ENCODE measurements at places on chromosomes 7 and 10. TPM values are rescaled to one million over a fixed set of nuclear protein-coding genes. Genes with fewer than 3 reads are reported as not detected.

BTBD16 gene
- not detected for total RNA-seq

SERPINE1 gene
- total RNA-seq, result 328 TPM

GNG11 gene
- total RNA-seq, result 49.6 TPM

SLC29A4 gene
- 7.9 TPM for total RNA-seq

GRCh38 chr10:121927318-121927840 lies 452 bp downstream of the ATE1 start:
- peak; percentile 84 for DNase-seq

DNA sequence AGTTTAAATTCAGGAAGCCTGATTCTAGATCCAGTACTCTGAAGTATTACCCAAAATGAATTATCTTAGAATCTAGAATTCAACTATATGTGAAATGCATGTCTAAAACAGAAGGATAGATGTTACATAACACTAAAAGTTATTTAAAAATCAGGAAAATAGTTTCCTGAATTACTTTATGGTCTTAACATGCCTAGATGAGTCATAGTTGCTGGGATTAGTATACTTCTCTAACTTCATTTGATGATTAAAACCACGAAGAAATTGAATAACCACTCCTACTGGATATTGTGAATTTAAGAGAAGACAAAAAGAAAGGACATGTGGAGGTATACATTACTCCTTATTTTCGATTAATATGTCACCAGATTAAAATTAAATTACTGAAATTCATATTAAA lies 65.5 kb downstream of the ATAD1 start:
- no peak for DNase-seq

- no peak for DNase-seq
Measured at GRCh38 chr7:118720632-118721031, 496.1 kb downstream of the ANKRD7 start.

GRCh38 chr7:157954901-157955300 lies 618.1 kb downstream of the DNAJB6 start:
- no peak for DNase-seq

DNA sequence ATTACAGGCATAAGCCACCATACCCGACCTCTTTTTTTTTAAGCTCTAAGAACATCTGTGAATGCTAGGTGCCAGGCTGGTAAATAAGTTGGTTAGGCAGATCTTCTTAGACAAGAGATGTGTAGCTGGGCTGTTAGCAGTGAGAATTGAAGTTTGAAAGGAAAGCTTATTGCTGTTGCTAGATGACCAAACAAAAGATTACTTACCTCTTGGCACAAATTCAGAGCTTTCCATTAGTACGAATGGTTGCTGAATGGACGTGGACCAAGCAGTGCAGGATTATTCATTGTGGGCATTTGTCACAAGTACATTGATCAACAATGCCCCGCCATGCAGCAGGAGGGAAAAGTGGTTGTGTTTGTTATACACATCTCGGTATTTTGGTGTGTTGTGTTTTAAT lies 131.2 kb downstream of the GFRA1 start:
- DNase-seq, result no peak

- DNase-seq, result no peak
Measured at GRCh38 chr10:95241533-95241932, 47.5 kb downstream of the ACSM6 start.

DNA sequence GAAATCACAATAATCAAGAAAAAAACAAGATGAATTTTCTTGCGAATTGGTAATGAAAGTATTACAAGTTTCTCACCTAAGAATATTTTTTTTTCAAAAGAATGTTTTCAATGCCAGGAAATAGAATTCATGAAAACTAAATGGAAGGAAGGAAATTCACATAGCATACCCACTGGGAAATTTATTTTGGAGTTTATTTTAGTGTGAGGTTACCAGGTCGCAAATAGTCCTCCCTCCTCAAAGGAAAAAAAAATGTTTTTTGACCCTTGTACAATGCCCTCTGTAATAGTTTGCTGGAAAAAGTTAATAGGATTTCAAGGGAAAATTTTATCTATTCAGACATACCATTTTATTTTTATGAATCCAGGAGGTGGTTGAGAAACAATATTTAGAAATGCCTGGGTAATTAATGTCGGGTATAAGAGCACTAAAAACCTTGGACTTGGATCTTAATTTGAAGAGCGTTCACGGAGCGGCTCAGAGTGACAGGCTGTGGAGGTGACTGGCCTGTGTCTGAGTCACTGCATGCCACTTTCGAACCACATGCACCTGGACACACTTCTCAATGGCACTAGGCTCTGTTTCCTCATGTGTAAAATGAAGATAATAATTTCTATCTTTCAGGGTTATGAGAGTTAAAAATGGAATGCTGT lies 28.2 kb downstream of the CUBN start:
- DNase-seq, result no peak

Measured in osteocyte (in vitro differentiated cells).